Aorta (tissue), 5 donors: ENCODE measurements at places on chromosomes 12 and 14.

DNA sequence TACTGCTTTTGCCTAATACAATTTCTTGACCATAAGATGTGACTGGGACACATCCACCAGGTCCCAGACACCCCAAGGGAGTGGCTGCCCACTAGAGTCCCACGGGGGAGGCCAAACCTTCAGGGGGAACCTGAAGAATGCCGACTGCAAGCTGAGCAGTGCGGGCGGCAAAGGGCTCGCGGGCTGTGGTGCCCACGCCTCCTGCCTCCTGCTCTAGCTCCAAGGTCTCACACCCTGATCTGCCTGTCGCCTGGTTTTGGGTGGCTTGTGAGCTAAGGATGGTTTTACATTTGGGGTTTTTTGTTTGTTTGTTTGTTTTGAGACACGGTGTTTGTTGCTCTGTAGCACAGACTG lies 75.2 kb downstream of the MOK start:
- no peak for DNase-seq

- DNase-seq, result no peak
Observed at GRCh38 chr14:101353422-101353821, 207.9 kb upstream of the DIO3 start.

- no peak for DNase-seq
Observed at GRCh38 chr12:74903522-74903921, 306.1 kb downstream of the KCNC2 start.

DNA sequence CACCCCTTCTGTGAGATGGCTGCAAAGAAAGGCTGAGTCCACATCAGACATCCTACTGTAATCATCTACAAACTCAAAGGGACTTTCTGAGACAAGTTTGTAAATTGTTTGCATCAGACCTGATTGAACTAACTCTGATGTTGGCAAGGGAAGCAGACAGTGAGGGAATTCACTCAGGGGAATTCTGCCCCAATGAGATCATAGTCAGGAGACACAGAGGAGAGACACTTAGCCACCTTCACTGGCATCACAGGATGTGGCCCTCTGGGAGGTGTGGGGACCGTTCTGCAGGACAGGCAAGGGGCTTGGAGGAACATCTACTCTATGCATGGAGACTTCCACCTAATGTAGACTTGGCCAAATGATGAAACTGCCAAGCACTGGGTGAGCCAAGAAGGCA lies 70.7 kb upstream of the DDX11 start:
- DNase-seq, result no peak

DNA sequence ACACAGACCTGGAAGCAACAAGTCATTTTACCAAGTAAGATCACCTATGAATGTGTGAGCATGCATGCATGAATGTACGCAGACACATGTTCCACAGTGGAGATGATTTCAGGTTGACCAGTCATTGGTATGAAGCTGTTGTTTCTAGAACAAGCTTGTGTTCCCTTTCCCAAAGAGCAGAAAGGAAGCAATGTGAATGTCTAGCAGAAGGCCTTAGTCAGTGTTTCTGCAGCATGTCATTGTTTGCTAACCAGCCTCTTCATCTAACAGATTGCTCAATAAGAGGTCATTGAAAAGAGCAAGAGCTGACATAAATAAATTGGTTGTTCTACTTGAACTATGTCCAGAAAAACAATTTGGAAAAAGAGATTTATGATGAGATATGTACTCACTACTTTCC lies 191.4 kb downstream of the PLCZ1 start:
- no peak for DNase-seq
